ENCODE measurements at places on chromosomes 6 and 20.

- no peak for DNase-seq
These were observed 4.9 kb upstream of the LRRN4 start for GRCh38 chr20:6058684-6059295.

DNA sequence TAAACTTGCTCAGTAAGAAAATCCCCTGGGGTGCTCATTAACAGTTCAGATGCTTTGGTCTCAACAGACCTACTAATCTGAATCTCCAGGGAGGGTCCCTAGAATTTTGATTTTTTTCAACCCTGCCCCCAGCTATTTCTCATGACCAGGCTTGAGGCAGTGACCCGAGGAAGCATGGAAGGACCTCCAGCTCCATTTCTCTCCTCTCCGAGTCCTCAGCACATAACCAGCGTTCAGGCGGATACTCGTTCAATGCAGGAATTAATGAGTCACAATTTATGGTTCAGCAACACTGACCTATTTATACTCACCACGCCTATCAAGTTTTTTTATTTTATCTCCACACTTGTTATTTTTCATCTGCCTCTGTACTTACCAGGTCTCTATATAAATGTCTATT, 369.2 kb upstream of the CDH4 start:
- no peak for DNase-seq

DNA sequence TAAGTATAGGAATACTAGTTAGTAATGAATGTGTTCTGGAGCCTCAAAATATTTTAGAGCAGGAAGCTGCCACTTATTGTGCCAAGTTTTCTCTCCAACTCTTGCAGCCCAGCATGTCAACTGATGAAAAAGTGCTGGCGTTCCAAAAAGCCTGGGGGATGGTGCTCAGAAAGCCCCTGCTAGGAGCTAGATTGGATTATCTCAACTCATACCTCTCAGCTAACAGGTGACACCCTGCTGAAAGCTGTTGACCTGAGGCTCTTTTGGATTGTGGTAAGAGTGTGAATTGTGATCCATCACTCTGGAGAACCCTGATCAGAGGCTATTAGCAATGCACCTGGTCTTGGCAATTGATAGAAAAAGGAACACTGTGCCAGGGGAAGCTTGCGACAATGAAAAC, 580.4 kb downstream of the EYS start:
- DNase-seq = no peak

GRCh38 chr6:137867685-137868509, 838 bp downstream of the TNFAIP3 start:
- DNase-seq = no peak

- no peak for DNase-seq
These were observed 255.8 kb downstream of the HDGFL1 start for GRCh38 chr6:22825210-22825609.

DNA sequence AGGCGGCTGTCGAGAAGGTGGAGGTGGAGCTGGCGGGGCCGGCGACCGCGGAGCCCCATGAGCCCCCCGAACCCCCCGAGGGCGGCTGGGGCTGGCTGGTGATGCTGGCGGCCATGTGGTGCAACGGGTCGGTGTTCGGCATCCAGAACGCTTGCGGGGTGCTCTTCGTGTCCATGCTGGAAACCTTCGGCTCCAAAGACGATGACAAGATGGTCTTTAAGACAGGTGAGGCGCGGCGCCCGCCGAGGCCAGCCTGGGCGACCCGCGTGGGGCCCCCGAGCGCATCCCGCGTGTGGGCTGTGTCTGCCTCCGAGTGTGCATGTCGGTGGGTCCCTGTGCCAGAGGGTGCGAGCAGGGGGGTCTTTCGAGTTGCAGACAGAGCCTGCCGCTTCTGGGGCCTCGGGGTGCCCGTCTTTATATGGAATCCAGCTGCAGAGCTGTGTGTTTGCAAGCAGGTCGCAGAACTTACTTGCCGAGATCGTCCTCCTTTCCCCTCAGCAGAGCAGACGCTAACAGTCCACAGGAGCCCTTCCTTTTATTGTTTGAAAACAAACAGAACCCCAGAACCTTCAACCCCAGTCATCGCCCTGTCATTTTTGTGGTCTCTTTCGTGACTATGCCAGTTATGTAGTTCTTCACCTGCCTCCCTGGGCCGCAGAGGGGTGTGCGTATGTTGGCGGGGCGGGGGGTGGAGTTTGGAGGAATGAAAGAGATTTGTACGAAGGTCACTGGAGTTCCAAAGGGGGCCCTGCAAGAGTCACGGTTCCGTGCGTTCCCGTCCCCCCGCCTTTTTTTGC, 766 bp downstream of the SLC16A10 start:
- peak; percentile 40 for DNase-seq

GRCh38 chr6:90184334-90185298, 112.0 kb downstream of the BACH2 start:
- no peak for DNase-seq

DNA sequence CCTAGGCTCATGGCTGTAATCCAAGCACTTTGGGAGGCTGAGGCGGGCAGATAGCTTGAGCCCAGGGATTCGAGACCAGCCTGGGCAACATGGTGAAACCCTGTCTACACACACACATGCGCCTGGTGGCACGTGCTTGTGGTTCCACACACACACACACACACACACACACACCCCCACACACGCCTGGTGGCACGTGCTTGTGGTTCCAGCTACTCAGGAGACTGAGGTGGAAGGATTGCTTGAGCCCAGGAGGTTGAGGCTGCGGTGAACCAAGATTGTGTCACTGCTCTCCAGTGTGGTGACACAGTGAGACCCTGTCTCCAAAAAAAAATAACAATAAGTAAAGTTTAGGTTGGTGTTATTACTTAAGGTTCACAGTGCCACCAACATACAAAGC, 165.8 kb downstream of the ZFAND3 start:
- DNase-seq = no peak

GRCh38 chr20:48722002-48722731, 105.6 kb downstream of the PREX1 start:
- DNase-seq = no peak

Measured in stimulated activated CD8-positive, alpha-beta memory T cell treated with anti-CD3 and anti-CD28 coated beads, Interleukin-4, amount 100 ng/mL, for 4 hours (primary cell).